ENCODE measurements at places on chromosomes 3 and 15. TPM values are rescaled to one million over a fixed set of nuclear protein-coding genes. Genes with fewer than 3 reads are reported as not detected.

The PPM1L gene
- polyA plus RNA-seq: 2.8 TPM

The TMEM202 gene
- not detected for polyA plus RNA-seq

DNA sequence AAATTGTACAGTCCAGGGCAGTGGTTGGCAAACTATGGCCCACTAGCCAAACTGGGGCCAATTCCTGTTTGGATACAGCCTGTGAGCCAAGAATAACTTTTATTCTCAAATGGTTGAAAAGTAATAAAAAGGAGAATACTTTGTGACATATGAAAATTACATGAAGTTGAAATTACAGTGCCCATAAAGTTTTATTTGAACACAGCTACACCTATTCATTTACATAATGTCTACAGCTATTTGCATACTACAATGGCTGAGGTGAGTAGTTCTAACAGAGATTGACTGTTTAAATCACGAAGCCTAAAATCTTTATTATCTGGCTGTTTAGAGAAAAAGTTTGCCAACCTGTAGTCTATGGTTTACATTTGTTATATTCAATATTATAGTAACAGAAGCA lies 600.1 kb downstream of the MAGI1 start:
- DNase-seq: no peak

- DNase-seq: no peak
Measured at GRCh38 chr3:43217633-43218032, 68.7 kb upstream of the SNRK start.

GRCh38 chr15:56273724-56274123 lies 30.0 kb upstream of the RFX7 start:
- no peak for DNase-seq

DNA sequence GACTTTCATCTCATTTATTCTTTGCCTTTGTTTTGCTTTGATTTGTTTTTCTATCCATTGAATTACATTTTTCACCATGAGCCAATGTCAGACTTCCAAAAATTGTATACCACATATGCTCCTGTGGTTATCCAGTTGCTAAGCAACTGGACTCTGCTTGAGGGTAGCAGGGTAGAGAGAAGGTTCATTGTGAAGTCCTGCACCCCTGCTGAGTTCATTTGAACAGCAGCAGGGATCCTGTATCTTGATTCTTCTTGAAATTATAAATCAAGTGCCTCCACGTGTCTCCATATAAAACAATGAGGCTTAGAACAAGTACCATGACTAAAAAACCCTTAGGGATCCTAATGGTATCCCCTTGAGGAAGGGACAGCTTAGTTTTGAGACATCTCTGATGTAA lies 449.3 kb downstream of the ROBO2 start:
- no peak for DNase-seq

The ZDHHC19 gene
- 0.47 TPM for polyA plus RNA-seq

GRCh38 chr15:83475551-83475950 lies 28.4 kb downstream of the SH3GL3 start:
- no peak for DNase-seq

The CD96 gene
- polyA plus RNA-seq: 1.3 TPM
